ENCODE measurements at places on chromosomes 2 and 18. TPM values are rescaled to one million over a fixed set of nuclear protein-coding genes. Genes with fewer than 3 reads are reported as not detected.

- DNase-seq, result no peak
These were observed 25.5 kb downstream of the TCF7L1 start for GRCh38 chr2:85158559-85159273.

- DNase-seq, result no peak
These were observed 166.0 kb downstream of the SRBD1 start for GRCh38 chr2:45445037-45445436.

DNA sequence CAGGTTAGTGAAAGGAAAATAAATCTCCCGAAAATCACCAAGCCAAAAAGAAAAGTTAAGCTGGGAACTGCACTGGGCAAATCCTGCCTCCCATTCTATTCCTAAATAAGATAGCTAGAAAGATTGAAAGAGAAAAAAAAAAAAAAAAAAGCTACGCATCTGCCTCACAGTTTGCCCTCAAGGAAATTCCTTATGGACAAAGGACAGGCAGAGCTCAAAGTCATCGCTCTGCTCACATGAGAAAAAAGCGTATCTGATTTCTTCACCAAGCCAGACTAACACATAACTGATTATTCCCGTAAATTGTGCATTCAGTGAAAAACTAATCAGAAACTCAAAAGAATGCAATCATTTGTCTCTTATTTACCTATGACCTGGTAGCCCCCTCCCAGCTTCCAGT lies 50.0 kb downstream of the PUM2 start:
- no peak for DNase-seq

GRCh38 chr2:24970483-24971285 lies 1.1 kb downstream of the DNAJC27 start:
- DNase-seq, result no peak

GRCh38 chr2:132915812-132916549 lies 246.0 kb upstream of the LYPD1 start:
- no peak for DNase-seq

- no peak for DNase-seq
These were observed 92.6 kb upstream of the KCNE4 start for GRCh38 chr2:222959358-222959757.

DNA sequence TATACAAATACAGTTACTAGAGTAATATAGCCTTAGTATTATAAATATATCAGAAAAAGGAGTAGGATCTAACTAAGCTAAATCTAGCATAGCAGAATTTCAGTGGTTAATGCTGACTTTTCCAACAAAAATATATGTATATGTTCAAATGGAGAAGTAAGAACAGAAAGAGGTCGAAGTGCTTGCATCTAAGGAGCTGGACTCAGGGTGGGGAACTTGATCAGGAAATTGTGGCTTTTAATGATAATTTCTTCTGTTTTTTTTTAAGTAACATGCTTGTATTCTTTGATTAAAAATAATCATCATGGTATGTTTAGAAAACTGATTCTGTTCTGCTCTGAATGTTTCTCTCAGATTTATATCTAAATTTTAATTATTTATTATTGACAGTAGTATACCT lies 327.1 kb downstream of the GALNT13 start:
- no peak for DNase-seq

DNA sequence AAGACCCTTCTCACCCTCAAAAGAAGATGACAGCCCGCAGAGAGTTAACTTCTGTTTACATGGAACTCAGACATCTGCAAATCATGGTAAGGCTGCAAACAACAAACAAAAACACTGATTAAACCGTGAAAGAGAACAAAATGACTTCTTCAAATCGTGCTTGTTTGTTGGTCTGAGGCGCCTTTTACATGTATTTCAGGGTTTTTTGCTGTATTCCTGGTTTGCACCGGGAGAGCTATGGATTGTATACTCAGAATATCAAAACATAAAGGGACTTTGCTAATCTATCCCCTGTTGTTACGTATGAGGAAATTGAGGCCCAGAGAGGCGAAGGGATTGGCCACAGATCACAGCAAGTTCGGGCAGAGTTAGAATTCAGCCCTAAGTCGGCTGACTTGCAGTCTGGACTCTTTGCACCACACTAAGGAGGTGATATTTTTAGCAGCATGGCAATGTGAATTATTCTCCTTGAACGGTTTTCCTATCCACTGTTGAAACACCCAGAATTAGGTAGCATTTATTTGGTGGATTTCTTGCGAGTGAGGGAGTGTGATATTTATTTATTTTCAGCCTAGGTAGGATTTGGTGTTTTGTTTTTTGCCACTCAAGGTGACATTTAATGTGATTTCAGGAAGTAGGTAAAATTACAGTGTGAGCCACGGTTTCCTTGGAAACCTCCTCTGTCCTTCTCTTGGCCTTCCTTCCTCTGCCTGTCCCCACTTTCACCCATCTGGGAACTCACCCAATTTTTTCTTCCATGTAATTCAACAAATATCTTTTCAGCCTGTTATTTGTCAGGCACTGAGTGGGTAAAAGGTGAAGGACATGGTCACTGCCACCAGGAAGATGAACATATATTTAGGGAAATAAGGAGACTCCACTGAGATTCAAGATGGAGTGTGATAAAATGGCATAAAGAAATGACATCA lies 980 bp upstream of the PDE6D start:
- DNase-seq, result no peak

GRCh38 chr2:5695654-5696403 lies 3.6 kb downstream of the SOX11 start:
- no peak for DNase-seq

GRCh38 chr2:95674186-95674585 lies 82.4 kb downstream of the TRIM43 start:
- DNase-seq, result no peak

- DNase-seq, result no peak
These were observed 177.4 kb downstream of the PARD3B start for GRCh38 chr2:204722691-204723090.

DNA sequence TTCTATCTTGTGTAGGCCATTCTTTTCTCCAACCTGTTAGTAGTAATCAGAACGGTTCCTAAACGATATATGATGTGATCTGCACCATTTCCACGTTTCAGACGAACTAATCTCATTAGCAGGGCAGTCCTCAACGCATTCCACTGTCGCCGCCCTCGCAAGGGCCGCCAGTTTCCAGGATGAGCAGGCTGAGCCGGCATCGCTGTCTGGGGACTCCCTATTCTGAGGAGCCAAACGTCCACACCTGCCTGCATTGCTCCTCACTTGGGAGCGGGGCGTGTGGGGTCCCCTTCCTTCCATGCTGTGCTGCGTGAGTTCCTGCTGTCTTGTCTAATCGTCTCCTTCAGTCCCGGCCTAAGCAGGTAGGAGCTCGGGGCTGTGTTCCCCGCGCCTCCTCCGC lies 76.6 kb downstream of the PSMG2 start:
- no peak for DNase-seq

- peak; percentile 28 for DNase-seq
These were observed 340 bp downstream of the SLC40A1 start for GRCh38 chr2:189580241-189580651.

DNA sequence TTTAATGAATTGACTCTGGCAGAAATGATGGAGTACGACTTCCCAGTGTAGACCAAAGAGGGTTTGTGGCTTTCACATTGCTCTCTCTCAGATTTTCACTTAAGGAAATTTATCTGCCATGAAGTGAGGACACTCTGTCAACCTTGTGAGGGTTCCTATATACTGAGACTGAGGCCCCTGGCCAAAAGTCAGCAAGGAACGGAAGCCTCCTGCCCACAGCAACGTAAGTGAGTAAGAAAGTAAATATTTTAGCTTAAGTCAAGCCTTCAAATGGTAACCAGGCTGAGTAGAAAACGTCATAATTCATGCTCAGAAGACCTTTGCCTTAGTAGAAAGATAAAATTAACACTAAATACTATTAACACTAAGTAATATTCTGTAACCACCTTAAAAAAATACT lies 1080.5 kb upstream of the ACVR2A start:
- no peak for DNase-seq

DNA sequence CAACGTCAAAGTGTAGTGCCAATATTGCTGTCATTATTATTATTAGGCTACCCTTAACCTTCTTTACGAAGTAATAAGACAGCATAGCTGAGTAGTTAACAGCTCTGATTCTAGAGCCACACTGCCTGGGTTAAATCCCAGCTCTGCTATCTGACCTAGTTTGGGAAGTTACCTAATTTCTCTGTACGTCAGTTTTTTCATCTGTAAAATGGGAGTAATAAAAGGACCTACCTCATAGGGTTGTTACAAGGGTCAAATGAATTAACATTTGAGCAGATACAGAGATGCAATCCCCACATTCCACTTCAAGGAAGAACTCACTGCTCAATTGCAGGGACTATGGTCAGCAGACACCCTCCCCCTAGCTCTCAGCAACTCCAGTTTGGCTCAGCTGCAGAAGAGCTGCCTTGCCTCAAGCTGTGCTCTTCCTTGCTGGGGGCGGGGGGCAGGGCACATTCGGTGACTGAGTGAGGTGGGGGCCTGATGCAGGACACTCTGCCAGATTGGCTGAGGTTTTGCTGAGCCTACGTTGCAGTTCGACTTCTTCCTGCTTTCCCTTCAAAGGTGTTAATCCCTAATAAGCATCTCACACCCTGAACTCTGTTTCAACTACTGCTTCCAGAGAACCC lies 11.0 kb upstream of the LGALSL start:
- no peak for DNase-seq

GRCh38 chr18:67845035-67845434 lies 328.5 kb upstream of the DSEL start:
- DNase-seq, result no peak

DNA sequence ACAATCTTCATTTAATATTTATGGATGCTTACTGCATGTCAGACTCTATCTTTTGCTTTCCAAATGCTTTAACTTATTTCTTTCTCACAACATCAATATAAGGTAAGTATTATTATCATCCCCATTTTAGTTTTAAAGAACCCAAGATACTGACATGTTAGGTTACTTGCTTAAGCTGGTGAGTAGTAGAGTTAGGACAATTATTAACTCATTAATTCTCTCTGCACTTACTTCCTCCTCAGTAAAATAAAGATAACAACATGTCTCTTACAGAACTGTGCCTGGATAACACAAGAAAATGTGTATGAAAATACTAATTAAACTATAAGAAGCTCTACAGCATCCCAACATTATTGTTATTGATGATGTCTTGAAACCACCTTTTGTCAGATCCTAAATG lies 359.1 kb upstream of the CHST9 start:
- no peak for DNase-seq

- no peak for DNase-seq
These were observed 128.8 kb upstream of the DLX2 start for GRCh38 chr2:172231508-172231907.

- no peak for DNase-seq
These were observed 159.5 kb upstream of the EPHA4 start for GRCh38 chr2:221731432-221732145.

- DNase-seq, result no peak
These were observed 3.0 kb downstream of the PDE11A start for GRCh38 chr2:178069551-178069950.

DNA sequence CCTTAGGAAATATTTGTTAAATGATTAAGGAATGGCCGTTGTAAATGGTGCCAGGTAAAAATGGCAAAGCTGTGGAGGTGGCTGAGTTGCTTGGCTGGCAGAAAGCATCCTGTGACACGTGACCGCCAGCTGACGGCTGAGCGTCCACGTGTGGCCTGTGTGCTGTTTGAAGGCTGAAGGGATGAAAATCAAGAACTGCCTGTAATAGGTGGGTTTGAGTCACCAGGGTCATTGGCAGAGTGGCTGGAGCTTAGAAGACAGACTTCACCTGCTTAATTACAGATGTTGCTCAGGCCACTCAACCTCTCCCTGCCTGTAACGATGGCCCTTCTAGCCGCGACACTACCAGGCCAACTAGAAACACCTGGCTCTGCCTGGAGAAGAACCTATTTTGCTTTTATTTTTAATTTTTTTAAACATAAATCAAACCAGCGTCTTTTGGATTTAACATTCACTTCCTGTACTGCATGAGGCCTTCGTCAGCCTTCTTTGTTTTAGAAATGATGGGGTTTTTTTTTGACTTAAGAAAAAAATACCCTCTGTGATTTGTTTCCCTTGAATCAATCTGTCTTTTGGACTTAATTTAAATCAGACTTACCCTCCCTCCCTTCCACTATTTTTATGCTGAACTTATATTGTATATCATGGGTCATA lies 206.5 kb downstream of the PRKCE start:
- DNase-seq, result no peak

DNA sequence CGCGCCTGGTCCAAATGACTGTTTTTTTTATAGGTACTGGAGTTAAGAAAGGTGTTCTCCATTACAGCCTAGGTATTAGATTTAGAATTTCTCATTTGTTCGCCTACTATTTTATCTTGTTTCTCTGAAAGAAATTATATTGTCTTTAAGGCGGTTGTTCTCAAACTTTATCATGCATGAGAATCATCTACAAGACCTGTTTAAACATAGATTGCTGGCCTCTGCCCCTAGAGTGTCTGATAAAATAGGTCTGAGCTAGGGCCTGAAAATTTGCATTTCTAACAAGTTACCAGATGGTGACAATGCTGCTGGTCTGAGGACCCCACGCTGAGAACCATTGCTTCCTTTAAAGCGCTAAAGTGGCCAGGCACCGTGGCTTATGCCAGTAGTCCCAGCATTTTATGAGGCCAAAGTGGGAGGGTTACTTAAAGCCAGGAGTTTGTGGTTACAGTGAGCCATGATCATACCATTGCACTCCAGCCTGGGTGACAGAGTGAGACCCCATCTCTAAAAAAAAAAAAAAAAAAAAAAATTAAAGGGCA lies 34.0 kb upstream of the RNF138 start:
- no peak for DNase-seq

DNA sequence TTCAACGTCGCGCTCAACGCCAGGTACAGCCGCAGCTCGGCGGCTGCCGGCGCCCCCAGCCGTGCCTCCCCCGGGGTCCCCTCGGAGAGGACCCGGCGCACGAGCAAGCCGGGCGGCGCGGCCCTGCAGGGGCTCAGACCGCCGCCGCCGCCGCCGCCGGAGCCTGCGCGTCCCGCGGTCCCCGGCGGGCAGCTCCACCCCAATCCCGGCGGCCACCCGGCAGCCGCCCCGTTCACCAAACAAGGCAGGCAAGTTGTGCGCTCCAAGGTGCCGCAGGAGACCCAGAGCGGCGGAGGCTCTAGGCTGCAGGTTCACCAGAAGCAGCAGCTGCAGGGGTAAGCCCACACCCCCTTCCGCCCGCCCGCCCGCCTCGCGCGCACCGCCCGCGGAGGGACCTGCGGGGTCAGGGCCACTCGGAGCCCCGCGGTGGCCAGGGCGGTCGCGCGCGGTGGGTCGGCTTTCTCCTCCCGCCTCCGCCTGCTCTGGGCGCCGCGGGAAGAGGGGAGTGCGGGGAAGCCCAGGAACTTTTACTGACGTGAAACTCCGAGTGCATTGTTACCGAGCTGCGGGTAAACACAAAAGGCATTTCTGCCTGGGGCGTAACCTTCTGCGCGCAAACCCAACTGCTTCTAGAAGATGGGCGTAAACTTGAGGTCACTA lies 861 bp downstream of the LTBP1 start:
- peak; percentile 9 for DNase-seq

GRCh38 chr2:177972782-177973181 lies 99.8 kb downstream of the PDE11A start:
- no peak for DNase-seq

The MBP gene
- 187 TPM for polyA plus RNA-seq

The COL3A1 gene
- polyA plus RNA-seq, result not detected

The ICA1L gene
- 4.7 TPM for polyA plus RNA-seq

The C2orf80 gene
- polyA plus RNA-seq, result not detected

The ARMC9 gene
- 0.94 TPM for polyA plus RNA-seq

The PDE11A gene
- not detected for polyA plus RNA-seq

The DES gene
- polyA plus RNA-seq, result not detected

The KIAA2012 gene
- not detected for polyA plus RNA-seq

The ACTR3 gene
- polyA plus RNA-seq, result 732 TPM

The CYP27A1 gene
- polyA plus RNA-seq, result not detected

The CROCC2 gene
- not detected for polyA plus RNA-seq

The CAPN14 gene
- polyA plus RNA-seq, result not detected

The HOXD12 gene
- not detected for polyA plus RNA-seq

The HSPD1 gene
- 77.3 TPM for polyA plus RNA-seq
